ENCODE measurements at places on chromosomes 13 and 19.
A peak's percentile ranks its signal among the peaks of the same experiment; 100 is the strongest.

DNA sequence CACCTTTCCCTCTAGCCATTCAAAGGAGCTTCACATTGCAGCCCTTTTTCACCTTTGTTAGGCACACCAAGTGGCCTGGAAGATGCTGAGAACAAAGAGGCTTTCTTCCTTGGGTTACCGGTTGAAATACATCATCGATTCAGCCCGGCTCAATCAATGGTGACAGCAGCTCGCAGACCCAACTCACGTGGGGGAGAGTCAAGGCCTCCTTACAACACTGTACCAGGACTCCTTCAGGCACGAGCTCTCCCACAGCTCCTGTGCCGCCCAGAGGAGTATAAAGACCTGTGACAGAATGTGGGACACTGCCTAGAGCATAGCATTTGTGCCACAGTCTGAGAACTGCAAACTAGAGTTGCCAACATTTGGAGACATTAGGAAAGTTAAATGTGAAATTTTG is 3.9 kb upstream of the LRRC63 start:
- DNase-seq, result no peak

DNA sequence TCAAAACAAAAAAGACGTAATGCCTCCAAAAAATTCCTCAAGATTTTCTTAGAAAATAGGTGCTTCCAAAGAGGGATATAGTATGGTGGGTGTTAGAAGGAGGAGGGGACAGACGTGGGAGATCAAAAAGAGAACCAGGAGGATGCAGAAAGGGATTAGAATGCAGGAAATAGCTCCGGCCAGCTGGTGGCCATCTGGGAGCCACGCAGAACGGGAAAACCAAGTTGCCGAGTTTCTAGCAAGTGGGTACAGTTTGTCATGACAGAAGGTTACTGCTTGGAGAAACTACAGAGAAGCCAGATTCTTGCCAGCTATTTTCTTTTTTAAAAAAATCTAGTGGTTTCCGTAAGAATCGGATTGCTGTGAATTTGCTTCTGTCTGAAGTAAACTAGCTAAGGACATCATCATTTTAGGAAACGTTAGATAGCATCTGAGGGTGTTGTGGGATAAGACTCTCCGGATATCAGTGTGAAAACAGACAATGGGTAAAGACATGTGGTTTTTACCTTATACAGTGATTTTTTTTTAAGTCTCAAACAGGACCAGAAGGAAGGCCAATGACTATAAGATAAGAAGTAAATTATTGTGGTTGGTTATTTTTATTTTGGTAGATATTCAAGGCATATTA is 104.9 kb downstream of the HSPH1 start:
- no peak for DNase-seq

DNA sequence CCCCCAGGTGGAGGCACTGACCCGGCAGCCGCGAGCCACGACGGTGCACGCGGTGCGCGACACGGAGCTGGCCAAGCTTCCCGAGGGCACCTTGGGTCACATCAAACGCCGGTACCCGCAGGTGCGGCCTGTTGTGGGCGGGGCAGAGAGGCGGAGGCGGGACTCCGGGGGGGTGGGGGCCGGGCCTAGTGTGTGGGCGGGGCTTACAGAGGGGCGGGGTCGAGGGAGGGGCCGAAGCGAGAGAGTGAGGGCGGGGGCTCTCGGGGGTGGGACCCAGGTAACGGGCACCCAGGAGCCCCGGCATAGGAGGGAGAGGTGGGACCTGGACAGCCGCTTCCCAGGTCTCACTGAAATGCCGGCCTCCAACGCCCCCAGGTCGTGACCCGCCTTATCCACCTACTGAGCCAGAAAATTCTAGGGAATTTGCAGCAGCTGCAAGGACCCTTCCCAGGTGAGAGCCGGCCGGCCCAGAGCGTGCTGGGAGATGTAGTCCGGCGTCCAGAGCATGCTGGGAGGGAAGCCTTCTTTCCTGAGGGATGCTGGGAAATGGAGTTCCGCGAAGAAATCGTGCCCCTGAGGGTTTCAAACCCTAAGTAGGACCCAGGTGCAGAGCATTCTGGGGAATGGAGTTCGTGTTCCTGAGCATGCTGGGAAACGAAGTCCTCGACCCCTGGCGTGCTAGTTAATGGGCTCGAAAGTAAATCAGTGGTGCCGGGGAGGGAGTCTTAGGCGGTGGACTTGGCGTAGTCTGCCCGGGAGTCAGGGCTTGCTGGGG is 15.7 kb downstream of the PNPLA6 start:
- DNase-seq, result peak; percentile 69

DNA sequence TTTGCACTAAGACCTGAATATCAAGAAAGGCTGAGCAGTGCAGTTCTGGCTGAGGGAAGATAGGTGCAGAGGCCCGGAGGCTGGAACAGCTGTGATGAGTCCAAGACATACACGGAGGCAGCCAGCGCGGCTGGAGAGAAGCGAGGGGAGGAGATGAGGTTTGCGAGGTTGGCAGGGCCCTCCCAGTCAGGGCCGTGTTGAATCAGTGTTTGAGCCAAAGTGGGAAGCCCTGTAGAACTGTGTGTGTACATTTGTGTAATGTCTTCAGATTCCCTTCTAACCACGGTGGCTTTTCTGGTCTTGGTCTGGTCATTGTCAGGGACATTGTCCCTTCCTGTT is 34.9 kb downstream of the PAK4 start:
- DNase-seq, result no peak

DNA sequence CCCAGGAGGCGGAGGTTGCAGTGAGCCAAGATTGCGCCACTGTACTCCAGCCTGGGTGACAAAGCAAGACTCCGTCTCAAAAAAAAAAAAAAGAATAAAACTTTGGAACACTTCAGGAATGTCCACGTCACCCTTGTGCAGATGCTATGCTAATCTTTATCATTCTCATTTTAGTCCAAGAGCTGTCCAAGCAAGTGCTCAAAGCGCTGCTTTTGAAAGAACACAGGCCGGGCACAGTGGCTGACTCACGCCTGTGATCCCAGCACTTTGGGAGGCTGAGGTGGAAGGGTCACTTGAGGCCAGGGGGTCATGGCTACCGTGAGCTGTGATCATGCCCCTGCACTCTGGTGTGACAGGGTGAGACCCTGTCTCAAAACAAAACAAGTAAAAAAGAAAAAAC is 11.1 kb upstream of the UQCR11 start:
- DNase-seq, result no peak

DNA sequence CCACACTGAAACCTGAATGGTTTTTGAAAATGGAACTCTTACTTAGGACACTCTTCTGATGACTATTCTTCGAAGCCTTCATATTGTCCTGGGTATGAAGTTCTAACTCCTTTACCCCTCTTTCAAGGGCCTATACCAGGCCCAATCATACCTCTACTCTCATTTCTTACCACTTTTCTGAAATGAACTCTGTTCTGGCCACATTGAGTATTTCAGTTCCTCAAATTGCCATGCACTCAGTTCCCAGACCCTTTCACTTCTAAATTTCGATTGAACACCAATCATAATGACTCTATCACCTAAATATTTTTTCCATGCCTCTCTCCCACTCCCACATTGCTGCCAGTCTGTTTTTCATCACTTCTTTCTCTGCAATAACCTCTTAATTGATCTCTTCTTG is 53.7 kb downstream of the LACC1 start:
- peak; percentile 44 for DNase-seq

DNA sequence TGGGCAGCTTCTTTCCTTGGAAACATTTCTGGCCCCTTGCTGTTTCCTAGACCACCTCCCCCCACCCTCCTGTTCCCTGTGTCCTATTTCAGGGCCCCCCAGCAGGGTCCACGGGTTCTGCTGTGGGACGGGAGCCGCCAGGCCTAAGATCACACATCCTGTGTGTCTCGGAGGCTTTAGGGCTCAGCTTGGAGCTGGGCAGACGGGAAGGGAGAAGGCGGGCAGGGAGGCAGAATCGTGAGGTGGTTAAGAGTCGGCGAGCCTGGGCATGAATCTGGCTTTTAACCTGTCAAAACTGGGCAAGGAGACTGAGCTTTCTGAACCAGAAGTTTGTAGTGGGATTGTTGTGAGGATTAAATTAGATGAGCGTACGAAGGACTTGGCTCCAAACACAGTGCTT is 4.8 kb downstream of the KCNC3 start:
- DNase-seq, result peak; percentile 17

- DNase-seq, result no peak
Measured at GRCh38 chr13:114076329-114077090, 55.9 kb downstream of the RASA3 start.
